Neural crest cell (in vitro differentiated cells): ENCODE measurements at places on chromosomes 3 and 15. TPM values are rescaled to one million over a fixed set of nuclear protein-coding genes. Genes with fewer than 3 reads are reported as not detected.

CADM2 gene
- 3.5 and 4.2 TPM in 2 replicates for total RNA-seq

DNA sequence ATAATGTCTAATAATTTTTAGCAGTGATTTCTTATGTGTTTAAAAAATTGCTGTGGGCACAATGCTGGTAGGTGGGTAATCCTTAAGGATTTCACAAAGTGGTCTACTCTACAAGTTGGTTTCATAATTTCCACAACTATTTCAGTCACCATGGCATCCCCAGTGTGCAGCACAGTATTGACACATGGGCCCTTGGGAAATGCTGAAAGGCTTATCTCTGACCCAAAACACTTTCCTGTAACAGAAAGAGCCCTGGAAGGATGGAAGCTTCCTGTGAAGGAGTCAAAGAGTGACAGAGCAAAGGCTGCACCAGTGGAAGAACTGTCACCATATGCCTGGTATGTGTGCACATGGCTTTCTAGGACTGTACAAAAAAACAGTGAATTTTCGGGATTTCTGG, 153.7 kb downstream of the ANO10 start:
- no peak for DNase-seq

- DNase-seq, result no peak
These were observed 1.2 kb downstream of the ZBTB11 start for GRCh38 chr3:101675709-101676215.

DNA sequence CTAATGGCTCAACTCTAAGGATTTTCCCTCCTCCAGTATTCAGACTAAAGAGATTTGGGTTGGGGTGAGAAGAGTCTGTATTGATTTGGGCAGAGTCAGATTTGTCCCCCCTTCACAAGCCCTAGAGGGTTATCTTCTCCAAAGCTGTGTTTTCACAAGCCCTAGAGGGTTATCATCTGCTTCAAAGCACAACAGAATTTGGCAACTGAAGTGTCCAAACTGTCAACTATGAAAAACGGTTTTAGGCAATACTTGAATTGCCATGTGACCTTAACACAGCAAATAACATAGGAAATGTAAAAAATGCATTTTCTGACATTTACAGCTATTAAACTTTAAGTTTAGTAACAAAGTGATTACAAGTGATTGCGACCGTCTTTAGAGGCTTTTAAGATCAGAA, 119.9 kb downstream of the IMPG2 start:
- no peak for DNase-seq

DNA sequence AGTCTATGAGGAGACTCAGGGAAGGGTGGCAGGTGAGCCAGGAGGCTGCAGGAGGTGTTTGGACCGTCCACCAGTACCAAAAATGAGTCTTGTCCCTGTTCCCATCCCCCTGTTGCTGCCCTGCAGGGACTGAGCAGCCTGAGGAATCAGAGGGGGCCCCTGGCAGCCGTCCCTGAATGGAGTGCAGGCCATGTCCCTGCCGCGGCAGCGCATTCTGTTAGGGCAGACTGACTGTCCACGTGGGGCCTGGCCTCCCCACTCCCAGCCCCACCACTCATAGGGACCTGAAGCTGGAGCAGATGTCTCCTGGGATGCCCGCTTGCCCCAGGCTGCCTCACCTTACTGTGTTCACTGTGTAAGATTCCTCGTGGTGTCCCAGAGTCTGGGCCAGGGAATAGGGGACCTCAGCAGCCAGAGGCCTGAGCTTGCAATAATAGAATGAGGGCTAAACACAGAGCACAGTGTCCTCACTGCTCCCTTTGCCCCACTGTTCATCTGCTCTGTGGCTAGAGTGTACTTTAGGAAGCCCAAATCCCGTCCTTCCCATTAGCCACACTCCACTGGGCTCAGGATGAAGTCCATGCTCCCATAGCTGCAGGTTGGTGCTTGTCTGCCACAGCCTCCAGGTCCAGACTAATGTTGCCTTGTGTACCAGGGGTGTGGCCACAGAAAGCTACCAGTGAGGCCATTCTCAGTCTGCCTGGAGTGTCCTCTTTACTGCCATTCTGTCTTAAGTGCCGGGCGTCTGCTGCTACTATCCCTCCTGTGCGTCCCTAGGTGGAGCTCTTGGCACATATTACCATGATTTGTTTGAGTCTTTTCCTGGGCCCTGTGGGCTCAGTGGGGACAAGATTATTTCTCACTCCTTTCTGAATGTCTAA, 63.2 kb downstream of the HCN4 start:
- peak; percentile 45 for DNase-seq

GRCh38 chr3:4416961-4417360, 50.1 kb downstream of the SUMF1 start:
- no peak for DNase-seq

DNA sequence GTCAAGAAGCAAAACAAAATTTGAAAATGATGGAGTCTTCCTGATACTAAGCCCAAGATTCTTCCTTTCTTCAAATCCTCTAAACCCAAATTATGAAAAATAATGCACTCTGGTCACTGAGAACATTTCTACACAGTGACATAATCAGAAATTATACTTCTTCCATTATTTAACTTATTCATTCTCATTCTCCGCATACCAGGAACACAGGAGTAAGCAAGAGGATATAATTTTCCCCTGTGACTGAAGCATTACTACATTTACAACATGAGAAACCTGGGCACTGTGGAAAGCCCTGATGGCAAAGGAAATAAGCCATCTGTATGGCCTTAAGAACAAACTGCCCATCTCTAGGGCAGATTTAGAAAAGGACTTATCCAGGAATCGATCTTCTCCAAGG, 47.0 kb downstream of the EXD1 start:
- DNase-seq, result no peak
